Stimulated activated CD4-positive, alpha-beta T cell treated with anti-CD3 and anti-CD28 coated beads, Interleukin-2, amount 100 ng/mL, for 24 hours (primary cell): ENCODE measurements at places on chromosomes 2 and 18.
A peak's percentile ranks its signal among the peaks of the same experiment; 100 is the strongest.

DNA sequence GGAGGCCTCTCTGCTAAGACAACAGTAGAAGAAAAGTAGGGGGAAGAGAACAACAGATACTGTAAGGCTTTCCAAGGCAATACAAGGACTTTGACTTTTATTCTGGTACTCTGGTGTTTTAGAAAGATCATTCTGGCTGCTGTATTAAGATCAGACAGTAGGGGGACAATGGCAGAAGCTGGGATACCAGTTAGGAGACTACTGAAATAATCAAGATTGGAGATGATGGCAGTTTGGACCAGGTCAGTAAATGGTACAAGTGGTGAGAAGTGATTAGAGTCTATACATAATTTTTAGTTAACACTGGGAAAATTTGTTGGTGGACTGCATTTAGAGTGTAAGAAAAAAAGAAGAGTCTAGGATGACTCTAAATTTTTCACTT is 139.7 kb downstream of the ROCK1 start:
- no peak for DNase-seq

GRCh38 chr2:230949966-230950873 is 25.2 kb upstream of the GPR55 start:
- no peak for DNase-seq

DNA sequence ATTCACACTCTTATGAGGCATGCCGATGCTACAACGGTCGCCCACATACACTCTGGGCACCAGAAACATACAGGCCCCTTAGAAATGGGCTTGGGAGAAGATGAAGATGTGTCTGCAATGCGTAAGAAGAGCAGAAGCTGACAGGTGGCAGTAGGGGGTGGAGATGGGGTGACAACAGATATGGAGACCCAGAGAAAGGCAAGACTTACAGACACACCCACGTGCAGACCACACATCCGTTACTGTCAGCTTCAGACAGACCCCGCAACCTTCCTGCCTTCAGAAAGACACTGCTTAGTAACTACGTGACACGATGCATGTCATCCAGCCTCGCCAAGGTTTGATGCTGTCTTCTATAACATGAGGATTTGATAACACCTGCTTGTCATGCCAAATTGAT is 89.5 kb downstream of the ZFP36L2 start:
- peak; percentile 68 for DNase-seq

- DNase-seq, result peak; percentile 17
These were observed 47.3 kb downstream of the LDLRAD4 start for GRCh38 chr18:13265911-13266217.

GRCh38 chr2:128789776-128790455 is 471.2 kb upstream of the HS6ST1 start:
- no peak for DNase-seq

- no peak for DNase-seq
These were observed 141.4 kb downstream of the CAPN13 start for GRCh38 chr2:30665761-30666265.

DNA sequence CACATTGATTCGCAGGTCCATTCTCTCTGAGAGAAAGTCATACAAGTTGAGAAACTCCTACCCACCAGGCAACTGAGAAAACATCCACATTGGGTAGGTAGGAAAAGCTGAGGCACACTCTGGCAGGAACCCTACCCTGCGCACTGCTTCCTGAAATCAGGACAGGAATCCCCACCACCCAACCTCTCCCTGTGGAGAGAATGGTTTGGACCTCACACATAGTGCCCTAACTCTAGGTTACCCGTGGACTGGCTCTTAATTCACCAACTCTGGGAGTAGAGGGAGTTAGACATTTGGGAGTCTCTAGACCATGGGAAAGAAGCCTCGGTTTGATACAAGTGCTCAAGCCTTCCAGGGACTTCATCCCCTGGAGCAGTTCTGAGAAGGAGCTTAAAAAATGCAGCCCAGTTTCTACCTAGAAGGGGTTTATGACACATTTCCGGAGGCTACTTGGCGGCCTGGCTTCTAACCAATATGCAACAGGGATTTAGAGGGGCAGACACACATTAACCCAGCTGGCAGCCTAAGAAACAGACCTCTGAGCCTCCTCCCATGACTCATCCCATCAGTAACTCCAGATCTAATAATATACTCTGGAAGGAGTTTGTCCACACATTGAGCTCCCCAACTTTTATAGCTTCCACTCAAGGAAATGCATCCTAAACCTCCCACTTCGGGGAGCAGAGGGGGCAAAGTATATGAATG is 136.7 kb downstream of the EML6 start:
- no peak for DNase-seq

- no peak for DNase-seq
These were observed 18.8 kb upstream of the STAT1 start for GRCh38 chr2:191032588-191033429.

DNA sequence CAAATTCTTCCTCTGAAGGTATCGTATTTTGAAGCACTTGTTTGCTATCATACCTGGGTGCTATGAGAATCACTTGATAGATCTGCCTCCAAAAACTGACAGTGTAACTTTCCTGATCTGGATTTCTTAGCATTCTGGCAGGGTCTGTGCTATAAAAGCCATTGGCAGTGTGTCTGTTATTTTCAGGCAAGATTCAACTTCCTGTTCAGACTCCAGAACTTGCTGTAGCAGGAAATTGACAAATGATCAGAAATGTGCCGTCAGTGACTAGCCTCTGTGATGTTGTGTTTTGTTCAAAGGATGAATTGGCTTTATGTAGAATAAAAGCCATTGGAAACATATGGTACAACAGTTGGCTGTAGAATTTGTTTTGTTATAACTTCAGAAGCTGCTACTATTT is 273.3 kb downstream of the PTPRM start:
- DNase-seq, result no peak

DNA sequence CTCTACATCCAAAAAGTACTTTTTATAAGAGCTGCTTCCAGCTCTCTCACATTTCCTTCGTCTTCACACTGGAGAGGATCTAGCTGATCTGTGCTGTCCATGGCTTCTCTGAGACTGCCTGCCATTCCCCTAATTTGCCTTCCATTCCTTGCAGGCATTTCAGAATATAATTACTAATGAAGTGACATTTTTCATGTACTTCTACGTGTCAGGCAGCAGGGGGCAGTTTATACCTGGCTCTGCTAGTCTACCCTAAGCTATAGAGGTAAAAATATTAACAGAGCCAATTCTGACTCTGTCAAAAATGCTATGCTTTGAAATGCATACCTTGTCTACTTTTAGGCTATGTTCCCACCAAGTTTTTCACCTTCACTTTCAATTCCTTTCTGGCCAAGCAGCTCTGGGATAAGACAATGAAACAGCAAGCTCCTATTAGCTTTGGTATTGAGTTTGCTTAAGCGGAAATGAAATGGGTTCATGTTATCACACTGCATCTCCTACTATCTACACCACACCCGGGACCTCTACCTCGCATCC is 81.9 kb downstream of the MEP1B start:
- peak; percentile 8 for DNase-seq

GRCh38 chr2:170554278-170554955 is 160.7 kb upstream of the SP5 start:
- no peak for DNase-seq

- no peak for DNase-seq
These were observed 158.0 kb downstream of the RAPGEF4 start for GRCh38 chr2:172893671-172894070.

DNA sequence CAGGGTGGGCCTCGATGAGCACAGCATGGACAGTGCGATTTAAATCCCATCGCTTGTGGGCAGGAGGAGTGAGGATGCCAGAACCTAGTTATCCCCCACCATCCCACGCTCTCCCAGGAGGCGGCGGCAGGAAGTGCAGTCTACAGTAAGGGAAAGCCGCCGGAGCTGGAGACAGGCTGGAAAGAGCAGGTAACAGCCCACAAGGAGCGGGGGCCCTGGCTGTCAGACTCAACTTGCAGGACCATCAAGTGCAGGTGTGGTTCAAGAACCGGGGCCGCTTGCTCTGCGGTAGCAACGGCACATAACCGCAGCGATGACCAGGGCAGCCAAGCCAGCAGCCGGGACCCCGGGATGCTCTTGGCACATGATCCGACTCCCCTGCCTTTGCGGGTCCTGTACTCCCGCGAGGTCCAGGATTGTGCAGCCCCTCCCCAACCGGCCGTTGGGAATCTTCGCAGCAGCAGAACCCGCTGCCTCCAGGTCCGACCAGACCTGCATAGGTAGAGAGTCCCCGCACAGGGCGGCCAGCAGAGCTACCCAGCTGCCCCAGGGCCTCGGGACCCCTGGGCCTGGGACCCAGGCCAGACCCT is 82.1 kb downstream of the BIN1 start:
- no peak for DNase-seq

DNA sequence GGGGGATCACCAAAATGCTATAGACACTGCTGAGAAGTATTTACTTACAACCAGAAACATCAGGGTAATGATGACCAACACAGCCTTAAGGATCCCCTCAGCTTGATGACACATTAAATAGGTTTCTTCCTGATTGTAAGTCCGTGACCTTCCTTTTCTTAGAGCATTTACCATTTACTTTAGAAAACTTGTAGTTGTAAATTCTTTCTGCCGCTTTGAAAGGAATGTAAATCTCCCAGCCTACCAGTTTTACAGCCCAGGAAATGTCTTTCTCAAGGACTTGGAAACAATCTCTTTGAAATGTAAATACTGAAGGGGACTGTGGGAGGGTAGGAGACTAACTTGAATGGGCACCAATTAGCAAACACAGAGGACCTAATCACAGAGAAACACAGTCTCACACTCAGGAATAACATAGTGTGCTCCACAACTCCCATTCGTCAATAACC is 278.6 kb downstream of the DSC3 start:
- no peak for DNase-seq

GRCh38 chr2:143356336-143356735 is 227.1 kb downstream of the ARHGAP15 start:
- DNase-seq, result no peak

DNA sequence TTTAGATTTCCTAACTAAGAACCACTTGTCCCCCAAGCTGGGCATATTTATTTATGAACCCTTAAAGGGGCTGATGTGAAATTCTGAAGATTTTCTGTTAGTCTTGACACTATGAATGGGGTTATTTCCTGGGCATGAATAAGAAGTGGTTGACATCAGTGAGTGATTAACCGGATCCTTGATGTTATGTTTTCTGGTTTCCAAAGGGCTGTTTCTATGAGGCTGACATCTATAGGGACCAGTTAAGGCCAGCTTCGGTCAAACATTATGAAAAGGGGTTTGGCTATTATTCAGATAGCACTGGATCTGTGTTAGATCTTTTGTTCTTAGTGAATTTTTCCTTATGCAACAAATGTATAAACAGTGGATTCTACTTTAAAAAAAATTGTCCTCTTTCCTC is 443.7 kb upstream of the SPRED2 start:
- DNase-seq, result no peak

- no peak for DNase-seq
These were observed 23.5 kb downstream of the COMMD1 start for GRCh38 chr2:61928826-61929461.

GRCh38 chr2:39119732-39120520 is 925 bp downstream of the SOS1 start:
- peak; percentile 64 for DNase-seq

DNA sequence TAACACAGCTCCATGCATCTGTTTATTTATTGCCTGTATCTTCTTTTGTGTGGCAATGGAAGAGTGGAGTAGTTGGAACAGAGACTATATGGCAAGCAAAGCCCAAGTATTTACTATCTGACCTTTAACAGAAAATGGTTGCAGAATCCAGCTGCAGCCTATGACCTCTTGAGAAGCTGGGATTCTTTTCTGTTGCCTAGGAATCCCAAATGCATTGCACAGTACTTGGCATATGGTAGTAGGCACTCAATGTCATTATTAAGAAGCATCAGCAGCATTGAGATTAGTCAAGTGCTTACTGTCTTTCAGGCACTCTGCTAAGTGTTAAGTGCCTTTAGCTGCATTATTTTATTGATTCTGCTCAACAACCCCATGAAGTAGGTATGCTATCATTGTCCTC is 331.6 kb downstream of the CCDC85A start:
- no peak for DNase-seq

DNA sequence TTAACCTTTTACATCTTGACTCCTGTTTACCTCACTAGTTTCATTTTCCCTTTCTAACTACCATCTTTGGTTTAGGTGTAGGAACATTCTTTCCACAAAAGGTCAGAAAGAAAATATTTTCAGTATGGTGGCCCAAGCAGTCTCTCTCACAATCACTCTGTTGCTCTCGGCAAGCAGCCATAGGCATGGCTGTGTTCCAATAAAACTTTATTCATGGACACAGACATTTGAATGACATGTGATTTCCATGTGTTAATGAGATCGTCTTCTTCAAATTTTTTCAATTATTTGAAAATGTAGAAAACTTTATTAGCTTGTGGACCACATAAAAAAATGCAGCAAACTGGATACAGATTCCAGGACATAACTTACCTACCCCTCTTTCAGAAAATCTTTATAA is 109.7 kb upstream of the CNTNAP5 start:
- no peak for DNase-seq

GRCh38 chr2:57621122-57621663 is 425.4 kb upstream of the VRK2 start:
- DNase-seq, result no peak

DNA sequence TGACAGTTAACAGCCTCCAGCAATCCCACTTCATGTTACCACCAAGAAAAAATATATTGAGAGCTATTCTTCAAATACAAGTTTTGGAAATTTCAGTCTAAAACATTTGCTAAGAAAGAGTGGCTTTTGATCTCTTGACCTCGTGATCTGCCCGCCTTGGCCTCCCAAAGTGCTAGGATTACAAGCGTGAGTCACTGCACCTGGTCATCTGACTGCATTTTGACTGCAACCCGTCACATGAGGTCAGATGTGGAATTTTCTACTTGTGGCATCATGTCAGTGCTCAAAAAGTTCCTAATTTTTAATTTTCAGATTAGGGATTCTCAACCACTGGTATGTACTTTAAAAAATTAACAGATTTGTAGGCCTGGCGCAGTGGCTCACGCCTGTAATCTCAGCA is 9.1 kb upstream of the CLK1 start:
- DNase-seq, result no peak

DNA sequence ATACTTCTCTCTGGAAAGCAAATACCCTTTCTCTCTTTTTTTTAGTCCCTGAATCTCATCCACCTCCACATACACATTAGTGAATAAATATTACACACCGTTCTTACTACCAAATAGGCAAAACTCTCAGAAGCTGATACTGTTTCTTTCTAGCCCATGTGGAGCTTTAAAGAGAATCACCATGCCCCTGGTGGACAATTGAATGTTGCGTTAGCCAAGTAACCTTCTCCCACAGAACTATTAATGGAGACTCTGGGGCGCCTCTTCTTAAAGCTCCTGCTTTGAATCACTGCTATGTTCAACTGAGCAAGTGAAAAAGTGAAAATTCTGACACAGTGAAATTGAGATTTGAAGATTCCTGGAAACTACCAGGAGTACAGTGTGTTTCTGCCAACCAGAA is 522.8 kb upstream of the CDH7 start:
- DNase-seq, result no peak
